Cortex of kidney (tissue), 1 donor: ENCODE measurements at places on chromosomes 5 and 9.

- no peak for DNase-seq
Measured at GRCh38 chr9:94222870-94223269, 36.2 kb upstream of the ZNF169 start.

GRCh38 chr9:71697882-71698281, 70.4 kb downstream of the CEMIP2 start:
- no peak for DNase-seq

- no peak for DNase-seq
Measured at GRCh38 chr5:175384724-175385552, 59.0 kb downstream of the DRD1 start.

- no peak for DNase-seq
Measured at GRCh38 chr9:125732562-125732961, 14.6 kb upstream of the PBX3 start.

GRCh38 chr9:69020301-69021145, 6.6 kb upstream of the PRKACG start:
- DNase-seq, result no peak

GRCh38 chr5:136808756-136809155, 443.4 kb upstream of the TRPC7 start:
- DNase-seq, result no peak

DNA sequence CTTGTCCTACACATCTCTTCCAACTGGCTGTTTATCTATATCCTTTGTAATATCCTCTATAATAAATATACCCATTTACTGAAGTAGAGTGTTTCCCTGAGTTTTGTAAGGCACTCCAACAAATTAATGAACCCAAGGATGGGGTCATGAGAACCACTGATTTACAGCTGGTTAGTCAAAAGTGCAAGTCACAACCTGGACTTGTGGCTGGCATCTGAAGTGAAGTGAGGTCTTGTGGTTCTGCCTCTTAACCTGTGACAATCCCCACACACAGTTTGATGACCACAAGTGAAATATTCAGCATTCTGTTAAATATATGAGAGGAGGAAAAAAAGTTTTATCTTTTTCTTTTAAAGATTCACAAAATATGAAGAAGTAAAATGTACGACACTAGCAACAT, 126.1 kb downstream of the NR2F1-AS1 start:
- no peak for DNase-seq

- DNase-seq, result no peak
Measured at GRCh38 chr9:78490231-78490630, 193.3 kb downstream of the PSAT1 start.

- no peak for DNase-seq
Measured at GRCh38 chr9:33157960-33158842, 8.9 kb downstream of the B4GALT1 start.

DNA sequence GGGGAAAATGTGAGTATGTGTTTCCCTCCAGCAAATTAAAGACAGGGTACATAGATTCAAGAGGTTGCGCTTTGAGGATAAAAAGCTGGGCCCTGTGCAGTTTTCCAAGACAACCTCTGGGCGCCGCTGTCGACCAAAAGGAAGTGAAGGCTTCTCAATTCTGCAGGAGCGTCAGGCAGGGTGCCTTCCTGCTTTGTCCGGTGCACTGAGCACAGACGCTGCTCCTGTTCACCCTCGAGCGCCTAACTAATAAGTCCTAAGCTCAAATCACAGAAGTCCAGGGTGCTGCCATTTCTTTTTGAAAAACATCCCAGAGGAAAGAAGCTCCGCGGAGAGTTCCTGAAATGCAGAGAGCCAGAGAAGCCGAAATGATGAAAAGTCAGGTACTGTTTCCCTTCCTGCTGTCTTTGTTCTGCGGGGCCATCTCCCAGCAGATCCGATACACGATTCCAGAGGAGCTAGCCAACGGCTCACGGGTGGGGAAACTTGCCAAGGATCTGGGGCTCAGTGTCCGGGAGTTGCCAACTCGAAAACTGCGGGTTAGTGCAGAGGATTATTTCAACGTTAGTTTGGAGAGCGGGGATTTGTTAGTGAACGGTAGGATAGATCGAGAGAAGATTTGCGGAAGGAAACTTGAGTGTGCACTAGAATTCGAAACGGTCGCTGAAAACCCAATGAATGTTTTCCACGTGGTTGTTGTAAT, at the start of gene PCDHGB1:
Gene PCDHGB1, plus strand, starts transcription at position 183 of the 703 bp plus-strand sequence. Its CDS starts 162 bp downstream, at position 345.
- no peak for DNase-seq

DNA sequence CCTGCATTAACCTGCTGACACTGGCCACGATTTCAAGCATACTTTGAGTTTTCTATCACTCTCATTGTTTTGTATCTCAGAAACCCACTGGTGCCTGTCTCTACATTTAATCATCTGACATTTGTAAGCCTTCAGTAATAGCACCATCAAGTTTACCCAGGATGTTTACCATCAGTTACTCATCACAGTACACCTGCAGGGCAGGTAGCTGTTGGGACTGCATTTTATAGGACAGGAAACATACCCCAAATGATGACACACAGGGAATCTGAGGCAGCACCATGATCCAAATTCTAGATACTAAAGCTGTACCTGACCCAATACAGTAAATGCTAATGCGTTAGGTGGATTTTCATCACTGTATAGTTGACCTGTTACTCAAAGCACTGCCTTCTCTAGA, 114.2 kb downstream of the FEM1C start:
- DNase-seq, result no peak
